Suppressor macrophage treated with lipopolysaccharide for 1 hour (primary cell): ENCODE measurements at places on chromosomes 3 and 15.
A peak's percentile ranks its signal among the peaks of the same experiment; 100 is the strongest.

GRCh38 chr3:150300388-150300787 lies 107.7 kb upstream of the TSC22D2 start:
- no peak for DNase-seq

GRCh38 chr3:112539825-112540650 lies 21.7 kb downstream of the ATG3 start:
- DNase-seq: peak; percentile 32

DNA sequence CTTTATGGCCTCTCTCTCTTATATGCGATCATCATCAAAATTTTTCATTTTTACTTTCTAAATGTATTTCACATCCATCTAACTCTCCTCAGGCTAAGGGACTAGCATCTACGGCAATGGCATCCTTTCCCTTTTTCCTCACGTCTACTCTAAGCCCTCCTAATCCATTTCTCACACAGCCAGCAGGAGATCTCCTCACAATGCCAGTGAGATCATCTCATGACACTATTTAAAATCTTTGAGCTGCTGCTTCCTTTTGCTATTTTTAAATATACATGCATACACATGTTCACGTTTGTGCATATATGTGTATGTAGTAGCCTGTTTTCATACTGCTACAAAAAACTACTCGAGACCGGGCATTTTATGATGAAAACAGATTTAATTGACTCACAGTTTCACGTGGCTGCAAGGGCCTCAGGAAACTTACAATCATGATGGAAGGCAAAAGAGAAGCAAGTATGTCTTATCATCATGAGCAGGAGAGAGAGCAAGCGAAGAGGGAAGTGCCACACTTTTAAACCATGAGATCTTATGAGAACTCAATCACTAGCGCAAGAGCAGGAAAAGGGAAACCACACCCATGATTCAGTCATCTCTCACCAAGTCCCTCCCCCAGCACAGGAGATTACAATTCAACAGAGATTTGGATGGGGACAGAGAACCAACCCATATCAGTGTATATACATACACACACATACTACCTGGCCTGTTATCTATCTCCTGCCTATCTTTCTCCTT lies 599.2 kb upstream of the ROBO1 start:
- DNase-seq: no peak

DNA sequence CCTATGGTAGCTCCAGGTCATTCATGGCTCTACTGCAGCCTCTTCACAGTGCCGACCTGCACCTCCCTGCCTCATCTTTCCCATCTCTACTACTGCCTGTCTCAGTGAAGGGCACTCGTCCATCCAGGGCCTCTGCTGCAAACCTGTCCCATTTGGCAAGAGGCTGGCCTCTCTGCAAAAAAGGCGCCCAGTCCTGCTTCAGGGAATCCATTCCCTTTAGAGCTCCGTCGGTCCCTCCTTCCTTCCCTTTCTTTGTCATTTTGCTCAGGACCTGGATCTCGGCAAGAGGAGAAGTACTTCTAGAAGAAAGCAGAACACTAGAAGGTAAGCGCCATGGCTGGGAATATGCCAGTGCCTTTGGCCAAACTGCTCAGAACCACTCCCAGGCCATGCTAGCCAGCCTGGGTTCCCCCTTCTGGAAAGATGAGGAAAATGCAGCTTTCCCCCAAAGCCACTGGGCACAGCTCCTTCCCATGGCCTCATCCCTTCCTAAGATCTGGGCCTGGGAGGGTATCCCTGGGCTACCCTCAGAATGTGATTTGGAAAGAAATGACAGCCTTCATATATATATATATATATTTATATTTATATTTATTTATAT lies 6.4 kb upstream of the ISL2 start:
- DNase-seq: peak; percentile 66

DNA sequence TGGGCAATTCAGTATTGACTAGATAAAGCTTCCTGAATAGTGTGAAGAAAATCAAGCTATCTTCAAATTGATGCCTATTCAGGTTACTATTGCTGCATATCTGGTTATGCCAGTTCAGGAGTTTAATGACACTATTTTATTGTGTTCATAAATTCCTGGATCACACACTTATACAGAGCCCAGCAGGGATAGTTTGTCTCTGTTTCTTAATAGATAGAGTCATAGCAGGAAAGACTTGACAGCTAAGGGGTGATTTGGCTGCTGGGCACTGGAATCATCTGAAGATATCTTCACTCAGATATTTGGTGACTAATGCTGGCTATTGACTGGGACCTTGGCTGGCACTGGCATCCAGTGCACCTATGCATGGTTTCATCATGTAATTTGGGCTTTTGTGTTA lies 187.8 kb downstream of the PYDC2 start:
- no peak for DNase-seq

- no peak for DNase-seq
These were observed 12.1 kb downstream of the SLC4A7 start for GRCh38 chr3:27471923-27472550.

DNA sequence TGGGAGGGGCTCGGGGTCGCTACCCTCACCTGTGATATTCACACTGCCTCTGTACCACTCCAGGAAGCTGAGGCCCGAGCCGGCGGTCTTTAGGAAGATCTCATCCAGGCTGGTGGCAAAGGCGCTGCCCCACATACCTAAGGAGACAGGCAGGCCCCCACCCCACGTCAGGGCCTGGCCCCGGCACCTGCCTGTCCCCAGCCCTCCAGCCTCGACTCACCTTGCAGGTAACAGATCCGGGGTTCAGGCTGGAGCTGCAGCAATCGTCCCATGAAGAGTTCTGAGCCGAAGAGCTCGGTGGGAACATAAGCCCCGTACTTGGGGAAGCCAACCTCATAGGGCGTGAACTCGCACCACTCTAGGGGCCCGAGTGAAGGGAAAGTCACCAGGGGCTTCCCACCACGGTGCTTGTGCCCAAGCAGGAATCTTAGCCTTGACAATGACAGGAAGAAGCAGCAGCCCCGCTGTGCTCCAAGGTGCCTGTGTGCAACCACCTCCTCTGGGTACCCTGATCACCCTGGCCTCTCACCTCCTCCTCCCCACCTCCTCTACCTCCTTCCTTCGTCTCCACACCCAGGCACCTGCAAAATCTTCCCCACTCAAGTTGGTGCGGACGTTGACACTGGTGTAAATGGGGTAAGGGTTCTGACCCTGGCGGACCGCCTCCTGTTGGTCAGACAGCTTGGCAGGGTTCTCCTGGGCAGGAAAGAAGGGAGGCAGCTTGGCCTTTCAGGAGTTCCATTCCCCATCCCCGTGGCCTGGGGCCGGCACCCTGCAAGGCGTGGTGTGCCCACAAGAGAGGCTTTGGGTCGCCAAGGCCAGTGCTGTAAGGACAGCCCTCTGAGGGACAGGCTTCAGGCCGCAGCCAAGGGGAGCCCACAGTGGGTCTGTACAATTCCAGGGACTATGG lies 10.6 kb downstream of the PLA2G4F start:
- DNase-seq: no peak

DNA sequence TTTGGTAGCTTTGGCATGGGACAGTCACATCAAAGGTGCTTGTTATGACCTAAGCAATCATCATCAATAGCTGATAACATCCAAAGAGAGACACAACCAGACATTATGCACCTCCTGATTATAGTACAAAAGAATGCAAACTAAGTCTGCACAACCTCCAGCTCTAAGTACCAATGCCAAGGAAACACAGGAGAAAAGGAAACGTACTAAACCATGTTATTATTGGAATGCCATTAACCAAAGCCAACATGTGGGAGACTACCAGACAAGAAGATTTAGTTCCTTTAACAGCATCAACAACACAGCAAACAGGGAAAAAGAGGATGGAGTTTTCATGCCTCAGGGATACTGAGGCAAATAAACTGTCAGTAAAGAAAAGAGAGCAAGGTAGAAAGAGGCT lies 61.4 kb downstream of the CD47 start:
- no peak for DNase-seq

DNA sequence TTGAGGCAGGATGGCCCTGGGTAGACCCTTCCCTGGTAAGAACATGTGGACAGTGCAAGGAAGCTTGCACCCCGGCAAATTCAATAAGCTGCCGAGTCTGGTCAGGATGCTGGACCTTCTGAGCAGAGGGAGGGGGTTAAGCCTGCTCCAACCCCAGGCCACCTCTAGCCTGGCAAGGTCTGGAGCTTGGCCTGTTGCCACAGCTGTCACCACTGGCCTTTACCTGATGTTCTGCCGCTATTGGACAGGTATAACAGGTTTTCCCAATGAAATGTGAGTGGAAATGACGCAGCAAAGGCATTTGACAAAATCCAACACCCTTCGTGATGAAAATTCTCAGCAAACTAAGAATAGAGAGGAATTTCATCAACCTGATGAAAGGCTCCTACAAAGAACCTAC lies 699 bp upstream of the MESP1 start:
- no peak for DNase-seq

DNA sequence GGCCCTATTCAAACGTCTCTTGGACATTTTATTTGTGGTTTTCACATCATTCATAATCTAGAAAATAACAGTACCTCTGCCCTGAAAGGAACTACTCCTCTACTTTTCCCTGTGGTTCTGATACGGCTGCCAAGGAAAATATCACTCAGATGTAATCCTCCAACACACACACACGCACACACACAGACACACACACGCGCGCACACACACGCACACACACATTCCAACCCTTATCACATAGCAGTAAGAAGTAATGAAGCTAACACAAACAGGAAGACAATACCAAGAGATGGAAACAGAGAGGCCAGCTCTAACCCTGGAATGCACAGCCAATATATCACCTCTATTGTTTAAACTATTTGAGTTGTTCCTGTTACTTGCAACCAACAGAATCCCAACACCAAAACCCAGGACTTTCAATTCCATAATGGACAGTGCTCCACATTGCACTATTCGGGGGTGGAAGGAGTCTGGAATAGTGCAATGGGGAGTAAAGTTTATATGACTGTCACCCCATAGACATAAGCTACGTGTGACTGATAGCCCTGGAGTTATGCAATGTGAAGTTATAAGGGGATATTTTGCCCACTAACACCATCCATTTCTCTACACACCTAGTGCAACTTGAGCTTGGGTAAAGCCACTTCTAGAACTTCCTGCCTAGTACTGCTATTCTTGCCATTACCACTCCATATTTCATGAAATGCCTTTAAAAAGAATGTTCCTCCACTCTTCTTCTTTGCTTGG lies 71.3 kb upstream of the FNDC3B start:
- no peak for DNase-seq

DNA sequence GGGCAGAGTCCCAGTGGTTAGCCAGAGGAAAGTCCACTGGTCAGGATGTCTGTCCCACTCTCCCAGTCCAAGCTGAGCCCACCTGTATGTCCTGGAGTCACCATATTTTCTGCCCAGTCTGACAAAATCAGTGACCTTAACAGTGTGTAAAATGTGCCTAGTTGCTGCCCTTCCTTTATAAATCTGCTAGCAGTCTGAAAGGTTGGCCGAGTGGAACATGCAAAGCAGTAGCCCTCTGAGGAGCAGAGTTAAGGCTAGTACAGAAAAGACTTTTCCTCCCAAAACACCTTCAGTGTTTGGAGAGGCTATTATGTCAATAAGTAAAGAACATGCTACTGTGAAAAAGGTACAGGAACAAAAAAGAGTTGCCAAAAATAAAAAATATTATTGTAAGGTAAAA lies 15.3 kb downstream of the TTC21A start:
- no peak for DNase-seq

DNA sequence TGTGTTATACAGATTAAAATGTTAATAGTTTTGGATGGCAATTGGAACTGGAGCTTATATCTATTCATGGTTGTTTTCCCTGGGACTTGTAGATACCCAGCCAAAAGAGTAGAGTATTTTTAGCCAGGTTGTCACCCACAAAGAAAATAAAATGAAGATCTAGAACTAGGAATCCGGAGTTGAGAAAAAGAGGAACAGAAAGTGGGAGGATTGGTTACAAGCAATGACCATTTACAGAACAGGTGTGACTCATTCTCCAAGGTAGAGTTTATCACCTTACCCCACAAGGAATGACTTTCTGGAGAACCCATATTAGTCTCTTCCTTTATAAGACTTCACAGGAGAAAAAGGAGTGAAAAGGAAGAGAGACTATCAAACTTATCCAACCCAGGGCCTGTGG lies 99.8 kb downstream of the TMEM108 start:
- no peak for DNase-seq

DNA sequence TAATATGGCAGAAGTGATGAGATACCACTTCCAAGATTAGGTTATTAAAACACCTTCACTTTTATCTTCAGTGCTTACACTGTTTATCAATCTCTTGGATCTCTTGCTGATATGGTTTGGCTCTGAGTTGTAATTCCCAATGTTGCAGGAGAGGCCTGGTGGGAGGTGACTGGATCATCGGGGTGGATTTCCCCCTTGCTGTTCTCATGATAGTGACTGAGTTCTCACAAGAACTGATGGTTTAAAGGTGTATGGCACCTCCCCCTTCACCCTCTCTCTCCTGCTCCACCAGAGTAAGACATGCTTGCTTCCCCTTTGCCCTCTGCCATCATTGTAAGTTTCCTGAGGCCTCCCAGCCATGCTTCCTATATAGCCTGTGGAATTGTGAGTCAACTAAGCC lies 11.8 kb downstream of the GOLIM4 start:
- DNase-seq: peak; percentile 25

- DNase-seq: no peak
These were observed 1.2 kb upstream of the LMCD1 start for GRCh38 chr3:8500319-8500988.

DNA sequence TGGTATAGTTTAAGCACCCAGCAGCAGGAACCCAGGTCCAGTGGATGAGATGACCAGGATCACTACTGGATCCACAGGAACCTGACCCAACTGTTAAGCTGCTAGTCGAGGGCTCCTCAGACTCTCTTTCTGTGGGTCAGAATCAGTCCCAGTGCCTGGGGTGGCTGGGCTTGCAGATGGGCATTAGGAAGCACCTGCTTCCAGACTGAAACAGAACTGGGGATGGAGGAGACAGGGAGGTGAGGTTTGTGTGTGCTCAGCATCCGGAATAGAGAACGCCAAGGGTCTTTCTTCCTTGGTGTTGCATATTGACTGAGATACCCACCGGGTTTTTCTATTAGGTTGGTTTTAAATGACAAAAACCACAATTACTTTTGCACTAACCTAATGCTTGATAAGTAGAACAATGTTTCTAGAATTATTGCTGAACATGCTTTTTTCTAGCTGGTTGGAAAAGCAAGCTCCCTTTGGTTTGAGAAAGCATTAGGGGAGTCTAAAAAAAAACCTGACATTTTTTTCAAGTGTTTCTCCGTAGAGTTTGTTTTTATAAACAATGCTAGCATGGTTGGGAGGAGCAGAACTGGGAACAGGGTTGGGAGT lies 779 bp downstream of the ST3GAL6 start:
- no peak for DNase-seq

DNA sequence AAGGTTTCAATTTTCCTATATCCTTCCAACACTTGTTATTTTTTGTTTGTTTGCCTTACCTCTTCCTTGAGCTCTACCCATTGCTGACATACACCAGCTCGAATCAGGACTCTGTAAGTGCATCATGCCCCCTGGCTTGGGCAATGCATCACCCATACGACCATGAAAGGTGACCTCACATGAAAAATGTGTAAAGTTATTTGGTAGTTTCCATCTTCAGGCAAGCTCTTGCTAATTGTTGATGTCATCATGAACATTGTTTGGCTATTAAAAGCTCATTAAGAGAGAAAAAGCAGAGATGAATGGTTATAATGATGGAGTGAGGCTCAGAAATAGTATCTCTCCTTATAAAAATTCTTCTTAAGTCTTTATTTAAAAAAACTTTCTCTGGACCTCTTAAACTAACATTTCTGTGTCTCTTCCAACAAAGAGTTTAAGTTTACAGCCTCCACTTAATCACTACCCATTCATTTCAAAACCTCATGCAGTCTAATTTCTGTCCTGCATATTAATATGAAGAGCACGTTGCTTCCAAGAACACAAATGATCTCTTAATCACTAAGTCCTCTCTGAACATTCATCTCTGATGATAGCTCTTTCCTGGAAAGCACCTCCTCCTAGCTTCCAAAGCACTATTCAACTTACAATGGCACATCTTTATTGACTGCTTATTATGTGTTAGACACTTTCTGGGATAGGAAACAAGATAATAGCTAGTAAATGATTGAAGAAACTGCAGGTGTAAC lies 236.3 kb downstream of the NFKBIZ start:
- DNase-seq: no peak
